AG04450 (cell line): ENCODE measurements at places on chromosomes 2 and 18.
A peak's percentile ranks its signal among the peaks of the same experiment; 100 is the strongest.

GRCh38 chr2:44916291-44916690 is 25.2 kb upstream of the SIX3 start:
- no peak for DNase-seq

GRCh38 chr2:234950730-234951663 is 820 bp upstream of the SH3BP4 start:
- no peak for DNase-seq

DNA sequence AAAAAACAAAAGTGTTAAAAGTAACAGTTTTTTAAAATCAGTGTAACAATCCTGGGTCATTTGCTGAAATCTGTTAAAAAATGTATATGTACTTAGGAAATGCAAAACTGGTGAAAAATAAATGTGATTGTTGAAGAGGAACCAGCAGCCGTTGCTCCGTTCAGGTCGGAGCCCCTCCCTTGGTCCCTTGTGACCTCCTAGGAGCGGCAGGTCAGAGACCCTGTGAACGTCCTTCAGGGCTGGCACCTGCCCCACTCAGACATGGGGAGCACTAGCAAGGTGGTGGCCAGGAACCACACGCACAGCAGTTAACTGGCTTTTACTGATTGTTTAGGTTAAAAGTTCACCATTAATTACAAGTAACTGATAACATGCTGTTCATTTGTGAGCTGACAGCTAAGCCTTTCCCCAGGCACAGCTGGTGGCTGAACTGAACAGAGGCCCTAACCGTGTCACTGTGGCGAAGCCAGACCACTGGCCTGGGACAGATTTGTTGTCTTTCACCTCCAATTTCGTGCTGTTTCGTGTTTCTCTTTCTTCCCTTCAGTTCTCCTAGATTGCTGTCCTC is 159.2 kb upstream of the ALKAL2 start:
- DNase-seq: no peak

DNA sequence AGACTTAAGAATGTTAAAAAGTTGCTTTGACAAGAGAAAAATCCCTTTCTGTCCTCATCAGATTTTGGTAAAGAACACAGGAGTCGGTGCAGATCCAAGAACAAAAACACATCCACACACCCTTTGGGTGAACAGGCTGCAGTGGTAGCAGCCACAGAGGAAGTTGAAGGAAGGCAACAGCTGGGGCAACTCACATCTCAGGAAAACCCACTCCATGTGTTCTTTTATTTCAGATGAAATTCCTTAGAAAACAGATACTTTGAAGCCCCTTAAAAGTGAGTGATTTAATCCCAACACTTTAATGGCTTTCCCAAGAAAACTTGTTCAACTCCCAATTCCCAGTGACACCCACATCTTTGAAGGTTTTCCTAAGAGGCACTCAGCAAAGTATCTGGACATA is 271.3 kb downstream of the ICOS start:
- no peak for DNase-seq

GRCh38 chr2:217911283-217912097 is 91.3 kb downstream of the TNS1 start:
- no peak for DNase-seq

- no peak for DNase-seq
These were observed 12.2 kb upstream of the DTNA start for GRCh38 chr18:34697891-34698290.

- peak; percentile 53 for DNase-seq
These were observed 452.3 kb upstream of the ID2 start for GRCh38 chr2:8229546-8229986.

DNA sequence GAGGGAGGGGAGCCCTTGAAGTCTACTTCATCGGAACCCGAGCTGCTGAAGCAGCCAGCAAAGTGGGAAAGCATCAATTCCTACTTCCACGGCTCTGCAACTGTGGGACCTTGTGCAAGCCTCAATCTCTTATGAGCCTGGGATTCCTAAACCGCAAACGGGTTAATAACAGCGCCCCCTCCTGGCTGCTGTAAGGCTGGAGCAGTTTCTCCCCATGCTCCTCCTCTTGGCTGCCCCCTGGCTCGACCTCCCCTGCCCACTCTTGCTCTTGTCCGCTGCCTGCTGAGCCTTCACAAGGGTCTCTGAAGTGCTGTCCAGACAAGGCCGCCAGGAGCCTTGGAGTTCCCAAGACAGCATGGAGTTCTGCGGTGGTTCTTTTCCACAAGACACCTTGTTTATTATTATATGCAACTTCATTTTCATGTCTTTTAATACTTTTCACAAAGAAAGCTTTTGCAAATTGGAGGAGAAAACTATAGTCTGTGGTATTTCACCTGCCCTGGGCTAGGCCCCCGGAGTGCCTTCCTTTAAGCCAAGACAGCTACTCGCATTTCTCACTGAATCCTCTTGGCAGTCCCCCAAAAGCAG is 157.2 kb downstream of the DDX1 start:
- DNase-seq: no peak

DNA sequence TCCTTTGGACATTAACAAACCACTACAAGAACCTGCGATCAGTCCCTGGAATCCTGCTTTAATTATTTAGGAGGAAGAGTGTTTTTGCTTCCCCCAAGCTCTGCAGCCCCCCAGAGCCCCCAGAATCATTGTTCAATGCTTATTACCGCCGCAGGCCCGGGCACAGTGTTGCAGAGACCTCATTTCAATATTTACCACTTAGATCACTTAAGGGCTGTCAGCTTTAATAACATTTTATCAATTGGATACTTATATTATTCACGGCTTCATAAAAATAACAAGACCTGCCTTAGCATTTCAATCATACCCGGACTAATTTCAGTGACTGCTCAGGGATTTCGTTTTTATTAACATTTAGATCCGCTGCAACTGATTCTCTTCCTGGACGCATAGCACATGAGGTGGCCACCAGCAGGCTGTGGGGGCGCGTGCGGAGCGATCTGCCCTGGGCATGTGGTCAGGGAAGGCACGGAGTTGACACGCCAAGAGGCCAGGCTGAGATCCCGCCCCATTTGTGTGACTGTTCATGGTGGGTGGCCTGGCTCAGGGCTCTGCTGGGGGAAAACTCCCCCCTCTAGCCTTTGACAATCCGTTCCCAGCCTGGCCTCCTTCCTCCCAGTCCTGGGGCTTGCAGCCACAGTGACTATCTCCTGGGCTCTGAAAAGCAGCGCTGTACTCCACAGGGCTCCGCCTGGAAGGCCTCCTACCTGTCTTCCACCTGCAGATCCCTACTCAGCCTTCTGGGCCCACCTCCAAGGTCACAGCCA is 267.6 kb downstream of the SRBD1 start:
- no peak for DNase-seq
